Tibial nerve (tissue), 4 donors: ENCODE measurements at places on chromosomes 12 and 14. TPM values are rescaled to one million over a fixed set of nuclear protein-coding genes. Genes with fewer than 3 reads are reported as not detected.

DNA sequence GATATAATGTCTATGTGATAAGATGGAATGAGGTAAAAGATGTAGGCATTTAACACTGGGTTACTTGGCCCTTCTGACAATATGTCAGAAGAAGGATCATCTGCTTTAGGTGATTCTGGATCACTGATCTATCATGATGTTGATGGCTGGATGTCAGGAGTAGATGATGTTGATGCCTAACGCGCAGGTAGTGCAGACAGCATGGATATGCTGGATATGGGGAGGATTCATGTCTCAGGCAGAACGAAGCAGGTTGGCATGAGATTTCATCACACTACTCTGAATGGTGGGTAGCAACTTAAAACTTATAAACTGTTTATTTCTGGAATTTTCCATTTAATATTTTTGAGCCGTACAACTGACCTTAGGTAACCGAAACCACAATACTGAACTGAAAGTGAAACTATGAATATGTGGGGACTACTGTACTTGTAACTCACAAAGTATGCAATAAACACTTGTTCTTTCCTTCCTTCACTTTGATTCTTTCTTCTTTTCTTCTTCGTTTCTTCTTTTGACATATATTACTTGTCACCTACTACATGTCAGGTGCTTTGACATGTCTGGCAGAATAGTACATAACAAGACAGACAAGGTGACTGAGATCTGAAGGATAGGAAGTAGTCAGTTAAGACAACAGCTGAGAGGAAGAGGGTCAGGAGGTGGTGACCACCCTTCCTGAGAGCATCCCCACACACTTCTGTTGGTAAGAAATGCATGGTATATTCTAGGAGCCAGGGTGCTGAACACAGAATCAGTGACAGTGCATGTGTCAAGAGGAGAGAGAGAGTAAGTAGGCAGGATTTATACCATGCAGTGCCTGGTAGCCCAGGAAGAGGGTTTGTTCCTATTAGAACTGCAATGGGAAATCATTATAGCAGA is 238.8 kb downstream of the PPFIA2 start:
- H3K4me3 ChIP-seq, result no peak overlapping the region
- DNase-seq, result no peak
- no peaks in the 10 kb centered on the region for H3K4me1 ChIP-seq
- H3K27me3 ChIP-seq, result no peaks in the 10 kb centered on the region
- no peak overlapping the region for H3K27ac ChIP-seq
- H3K36me3 ChIP-seq, result no peaks in the 10 kb centered on the region

DNA sequence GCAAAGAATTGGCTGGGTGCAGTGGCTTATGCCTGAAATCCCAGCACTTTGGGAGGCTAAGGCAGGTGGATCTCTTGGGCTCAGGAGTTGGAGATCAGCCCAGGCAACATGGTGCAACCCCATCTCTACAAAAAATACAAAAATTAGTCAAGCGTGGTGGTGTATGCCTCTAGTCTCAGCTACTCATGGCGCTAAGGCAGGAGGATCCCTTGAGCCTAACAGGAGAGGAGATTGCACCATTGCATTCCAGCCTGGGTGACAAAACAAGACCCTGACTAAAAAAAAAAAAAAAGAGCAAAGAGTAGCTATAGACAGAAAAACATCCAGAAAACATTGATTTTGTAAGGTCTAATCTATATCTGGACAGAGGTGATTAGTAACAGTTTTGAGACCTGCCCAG is 25.0 kb downstream of the KIF21A start:
- H3K27me3 ChIP-seq, result no peaks in the 10 kb centered on the region
- DNase-seq, result no peak
- no peak overlapping the region for H3K27ac ChIP-seq
- no peak overlapping the region for H3K4me3 ChIP-seq
- no peaks in the 10 kb centered on the region for H3K36me3 ChIP-seq

GRCh38 chr12:129659961-129660622 is 243.7 kb downstream of the TMEM132D start:
- no peak overlapping the region for H3K4me3 ChIP-seq
- H3K36me3 ChIP-seq, result no peaks in the 10 kb centered on the region
- no peaks in the 10 kb centered on the region for H3K27me3 ChIP-seq
- H3K4me1 ChIP-seq, result no peaks in the 10 kb centered on the region

DNA sequence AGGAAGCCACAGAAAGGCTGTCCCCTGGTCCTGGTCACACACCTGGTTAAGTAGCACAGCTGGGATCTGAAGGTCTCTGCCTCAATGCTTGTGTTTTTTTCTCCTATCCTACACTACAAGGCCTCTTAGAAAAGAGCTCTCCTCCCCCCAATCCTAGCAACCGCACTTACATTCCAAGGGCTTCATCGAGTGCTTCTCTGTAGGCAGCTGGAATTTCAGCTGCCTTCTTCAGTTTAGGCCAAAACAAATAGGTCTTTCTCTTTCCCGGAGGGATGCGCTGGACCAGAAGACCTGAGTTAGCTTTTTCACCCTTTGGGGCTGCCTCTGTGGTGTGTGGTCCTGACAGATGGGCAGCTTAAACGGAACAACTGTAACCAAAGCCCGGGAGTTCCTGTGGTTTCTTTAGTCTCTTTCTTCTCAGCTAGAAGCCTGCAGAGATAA is 109.7 kb downstream of the GPATCH2L start:
- no peaks in the 10 kb centered on the region for H3K36me3 ChIP-seq
- no peak for DNase-seq
- no peak overlapping the region for H3K27ac ChIP-seq
- no peaks in the 10 kb centered on the region for H3K27me3 ChIP-seq

DNA sequence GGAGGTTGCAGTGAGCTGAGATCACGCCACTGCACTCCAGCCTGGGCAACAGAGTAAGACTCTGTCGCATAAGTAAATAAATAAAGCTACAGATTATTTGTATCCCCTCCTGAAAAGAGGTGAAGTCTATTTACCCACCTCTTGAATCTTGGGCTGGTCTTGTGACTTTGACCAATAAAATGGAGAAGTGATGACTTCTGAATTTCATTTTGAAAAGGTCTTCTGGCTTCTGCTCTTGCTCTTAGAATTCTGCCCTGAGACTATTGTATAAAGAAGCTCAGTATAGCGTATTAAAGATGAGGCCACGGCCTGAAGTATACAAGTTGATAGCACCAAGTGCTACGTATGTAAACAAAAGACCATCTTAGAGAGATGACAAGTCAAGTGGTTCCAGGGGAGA is 88.3 kb upstream of the AMN1 start:
- no peaks in the 10 kb centered on the region for H3K4me1 ChIP-seq
- no peaks in the 10 kb centered on the region for H3K36me3 ChIP-seq
- H3K4me3 ChIP-seq, result no peak overlapping the region
- no peak overlapping the region for H3K27ac ChIP-seq

DNA sequence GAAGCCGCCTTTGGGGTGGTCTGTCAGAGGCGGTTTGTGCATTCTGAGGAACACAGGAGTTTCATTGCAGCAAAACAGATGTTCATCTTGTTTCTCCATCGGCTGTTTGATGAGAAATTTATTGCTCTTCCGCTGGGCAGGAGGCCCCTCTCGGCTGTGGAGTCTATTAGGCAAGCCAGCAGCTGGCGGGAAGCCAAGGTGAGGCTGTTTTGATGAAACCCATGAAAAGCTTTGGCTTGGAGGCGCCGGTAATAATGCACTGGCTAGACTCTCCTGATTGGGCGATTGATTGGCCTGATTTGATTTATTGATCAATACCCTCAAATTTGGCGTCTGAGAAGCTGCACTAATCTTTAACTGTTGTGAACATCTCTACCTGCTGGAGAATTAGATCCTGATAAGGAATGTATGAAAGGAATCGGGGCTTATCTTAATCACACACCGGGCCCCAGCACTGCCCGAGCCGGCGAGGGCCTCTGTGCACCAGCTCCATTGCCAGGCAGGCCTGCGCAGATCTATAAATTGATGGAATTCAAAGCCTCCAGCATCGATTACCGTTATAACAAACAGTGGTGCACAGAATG is 187.7 kb downstream of the PHETA1 start:
- H3K27me3 ChIP-seq, result peaks cover 2% of the 10 kb centered on the region
- DNase-seq, result peak; percentile 79
- H3K4me3 ChIP-seq, result no peak overlapping the region
- no peaks in the 10 kb centered on the region for H3K36me3 ChIP-seq
- H3K27ac ChIP-seq, result no peak overlapping the region
- no peaks in the 10 kb centered on the region for H3K4me1 ChIP-seq

DNA sequence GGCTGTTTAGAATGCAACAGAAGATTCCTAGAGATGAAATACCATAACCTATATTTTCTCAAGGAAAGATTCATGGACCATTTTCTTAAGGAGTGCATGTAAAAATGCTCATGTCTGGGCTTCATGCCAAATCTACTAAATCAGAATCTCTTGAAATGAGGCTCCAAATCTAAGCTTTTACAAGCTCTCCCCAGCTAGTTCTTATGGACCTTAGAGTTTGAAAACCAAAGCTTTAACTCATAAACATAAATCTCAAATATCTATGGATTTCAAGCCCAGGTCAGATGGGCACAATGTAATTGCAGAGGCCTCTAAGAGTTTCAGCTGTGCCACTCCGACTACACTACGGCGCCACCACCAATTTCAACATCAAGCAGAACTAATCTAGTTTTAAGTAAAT is 117.3 kb upstream of the CAND1 start:
- H3K27me3 ChIP-seq, result no peaks in the 10 kb centered on the region
- H3K4me3 ChIP-seq, result no peak overlapping the region
- no peaks in the 10 kb centered on the region for H3K4me1 ChIP-seq
- no peak overlapping the region for H3K27ac ChIP-seq
- no peaks in the 10 kb centered on the region for H3K36me3 ChIP-seq

DNA sequence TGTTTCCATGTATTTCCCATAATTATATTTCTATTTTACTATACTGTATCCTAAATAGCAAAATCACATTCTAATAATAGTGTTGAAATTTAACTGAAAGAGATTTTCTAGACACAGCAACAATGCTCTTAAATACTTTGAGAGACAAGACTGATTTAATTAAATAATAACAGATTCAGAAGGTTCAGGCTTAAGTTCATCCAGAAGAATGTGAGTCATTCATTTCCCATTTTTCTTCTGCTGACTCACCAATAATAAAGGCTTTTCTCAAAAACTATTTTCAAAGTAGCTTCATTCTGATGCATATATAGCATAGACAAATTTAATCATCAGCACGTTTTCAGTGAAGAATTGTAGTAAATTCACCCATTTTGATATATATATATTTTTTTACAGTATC is 481.4 kb downstream of the MDGA2 start:
- H3K36me3 ChIP-seq, result no peaks in the 10 kb centered on the region
- DNase-seq, result no peak
- H3K4me1 ChIP-seq, result no peaks in the 10 kb centered on the region
- no peaks in the 10 kb centered on the region for H3K27me3 ChIP-seq
- H3K4me3 ChIP-seq, result no peak overlapping the region

- H3K27me3 ChIP-seq, result no peaks in the 10 kb centered on the region
- H3K4me1 ChIP-seq, result peaks cover 13% of the 10 kb centered on the region
- peak overlapping the region; percentile 89 for H3K4me3 ChIP-seq
- H3K36me3 ChIP-seq, result peaks cover under 1% of the 10 kb centered on the region
- H3K27ac ChIP-seq, result peak overlapping the region; percentile 91
- no peak for DNase-seq
These were observed 356 bp upstream of the ZC3H14 start for GRCh38 chr14:88562532-88562830.

GRCh38 chr14:31944256-31945073 is 132.6 kb upstream of the ARHGAP5 start:
- H3K27ac ChIP-seq, result no peak overlapping the region
- H3K27me3 ChIP-seq, result no peaks in the 10 kb centered on the region
- H3K36me3 ChIP-seq, result no peaks in the 10 kb centered on the region
- no peaks in the 10 kb centered on the region for H3K4me1 ChIP-seq

GRCh38 chr12:53497461-53497860 is 1.8 kb downstream of the MAP3K12 start:
- no peaks in the 10 kb centered on the region for H3K36me3 ChIP-seq
- no peak for DNase-seq
- no peaks in the 10 kb centered on the region for H3K27me3 ChIP-seq
- H3K4me3 ChIP-seq, result no peak overlapping the region

GRCh38 chr12:120984351-120984898 is 6.1 kb downstream of the HNF1A start:
- no peaks in the 10 kb centered on the region for H3K4me1 ChIP-seq
- H3K36me3 ChIP-seq, result no peaks in the 10 kb centered on the region
- DNase-seq, result no peak
- no peak overlapping the region for H3K27ac ChIP-seq

- DNase-seq, result no peak
- H3K4me1 ChIP-seq, result peaks cover 12% of the 10 kb centered on the region
- H3K4me3 ChIP-seq, result no peak overlapping the region
- no peaks in the 10 kb centered on the region for H3K36me3 ChIP-seq
These were observed 63.4 kb upstream of the NCOR2 start for GRCh38 chr12:124630791-124631313.

DNA sequence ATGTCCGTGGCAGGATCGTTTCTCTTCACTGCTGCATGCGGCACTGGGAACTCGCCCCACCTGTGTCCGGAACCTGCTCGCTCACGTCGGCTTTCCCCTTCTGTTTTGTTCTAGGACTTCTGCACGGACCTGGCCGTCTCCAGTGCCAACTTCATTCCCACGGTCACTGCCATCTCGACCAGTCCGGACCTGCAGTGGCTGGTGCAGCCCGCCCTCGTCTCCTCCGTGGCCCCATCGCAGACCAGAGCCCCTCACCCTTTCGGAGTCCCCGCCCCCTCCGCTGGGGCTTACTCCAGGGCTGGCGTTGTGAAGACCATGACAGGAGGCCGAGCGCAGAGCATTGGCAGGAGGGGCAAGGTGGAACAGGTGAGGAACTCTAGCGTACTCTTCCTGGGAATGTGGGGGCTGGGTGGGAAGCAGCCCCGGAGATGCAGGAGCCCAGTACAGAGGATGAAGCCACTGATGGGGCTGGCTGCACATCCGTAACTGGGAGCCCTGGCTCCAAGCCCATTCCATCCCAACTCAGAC is 1.2 kb downstream of the FOS start:
- no peak for DNase-seq
- H3K27me3 ChIP-seq, result no peaks in the 10 kb centered on the region
- peak overlapping the region; percentile 99 for H3K27ac ChIP-seq
- H3K36me3 ChIP-seq, result peaks cover 35% of the 10 kb centered on the region
- H3K4me1 ChIP-seq, result peaks cover 37% of the 10 kb centered on the region

DNA sequence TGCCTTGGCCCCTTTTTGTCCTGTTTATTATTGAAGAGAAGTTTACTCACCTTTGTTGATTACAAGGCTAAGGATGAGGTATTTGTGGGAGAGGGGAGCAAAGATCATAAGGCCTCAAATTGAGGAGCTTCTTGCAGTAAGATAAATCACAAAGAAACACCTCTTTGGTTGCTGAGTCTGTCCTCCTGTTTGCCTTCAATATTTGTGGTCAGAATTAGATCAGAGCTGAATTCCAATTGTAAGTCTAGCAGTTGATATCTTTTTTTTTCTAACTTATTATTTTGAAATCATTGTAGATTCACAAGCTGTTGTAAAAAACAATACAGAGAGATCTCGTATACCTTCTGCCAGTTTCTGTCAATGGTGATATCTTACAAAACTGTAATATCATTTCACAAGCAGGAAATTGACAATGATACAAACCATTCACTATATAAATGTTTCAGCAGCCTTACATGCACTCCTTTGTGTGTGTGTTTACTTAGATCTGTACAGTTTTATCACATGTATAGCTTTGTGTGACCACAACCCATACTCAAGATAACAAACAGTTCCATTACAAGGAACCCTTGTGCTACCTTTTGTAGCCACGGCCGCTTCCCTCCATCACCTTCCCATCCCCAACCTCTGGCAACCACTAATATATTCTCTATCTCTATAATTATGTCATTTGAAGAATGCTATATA is 97.4 kb downstream of the KICS2 start:
- H3K27ac ChIP-seq, result no peak overlapping the region
- no peak overlapping the region for H3K4me3 ChIP-seq
- H3K36me3 ChIP-seq, result peaks cover 4% of the 10 kb centered on the region

The AKAP6 gene
- total RNA-seq, result 3.9 TPM

The FGF23 gene
- total RNA-seq, result not detected

The EGLN3 gene
- total RNA-seq, result 7.3 TPM

The TEX22 gene
- total RNA-seq, result 1.3 TPM

The PTPRB gene
- 28.4 TPM for total RNA-seq

The EPYC gene
- total RNA-seq, result not detected

The EIF2S3B gene
- 0.42 TPM for total RNA-seq

The PZP gene
- 0.22 TPM for total RNA-seq

The CD163L1 gene
- total RNA-seq, result 0.66 TPM

The NFE2 gene
- total RNA-seq, result not detected
